ENCODE measurements at places on chromosomes 6 and 20.

DNA sequence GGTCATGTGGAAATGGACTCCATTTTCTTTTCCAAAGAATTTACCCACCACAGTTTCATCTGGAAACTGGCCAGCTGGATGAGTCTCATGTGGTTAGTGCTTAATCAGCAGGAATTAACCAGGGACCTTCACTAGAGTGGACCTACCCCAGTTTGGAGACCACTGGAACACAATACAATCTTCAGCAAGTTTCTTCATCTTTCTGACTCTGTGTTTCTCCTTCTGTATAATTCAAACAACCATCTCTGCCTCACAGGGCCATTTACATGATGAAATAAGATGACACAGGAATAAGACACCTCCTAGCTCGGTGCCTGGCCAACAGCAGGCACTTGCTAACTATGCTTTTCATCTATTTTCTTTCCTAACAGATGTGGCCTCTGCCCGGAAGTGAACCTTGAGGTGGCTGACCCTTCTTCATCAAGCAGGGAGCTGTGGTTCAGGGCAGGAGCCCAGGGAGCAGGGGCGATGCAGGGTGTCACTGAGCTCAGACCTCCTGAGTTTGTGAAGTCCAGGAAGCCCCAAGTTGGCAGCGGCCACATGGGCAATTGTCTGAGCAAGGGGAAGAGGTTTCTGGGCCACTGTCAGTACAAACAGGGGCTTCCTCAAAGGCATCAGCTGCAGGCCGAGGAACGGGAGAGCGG, 98.8 kb downstream of the SOD2 start:
- no peak for DNase-seq

DNA sequence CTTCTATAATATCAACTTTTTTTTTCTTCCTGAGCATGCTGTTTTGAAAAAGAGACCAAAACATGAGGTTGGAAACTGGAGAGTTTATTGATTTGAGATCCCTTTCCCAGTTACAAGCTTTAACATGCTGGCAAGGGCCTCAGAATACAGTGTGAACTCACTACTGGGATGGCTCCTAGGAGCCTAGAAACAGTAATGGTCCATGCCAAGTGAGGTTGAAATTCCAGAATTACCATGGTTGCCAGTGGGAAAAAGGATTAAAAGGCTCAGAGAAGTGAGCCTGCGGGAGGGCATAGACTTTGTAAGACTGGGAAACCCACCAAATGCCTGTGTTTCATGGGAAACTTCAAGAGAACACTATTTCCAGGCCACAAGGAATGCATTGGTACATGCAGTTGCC, 28.9 kb upstream of the SLC22A3 start:
- no peak for DNase-seq

GRCh38 chr6:166554316-166554715, 32.2 kb downstream of the RAMACL start:
- no peak for DNase-seq

DNA sequence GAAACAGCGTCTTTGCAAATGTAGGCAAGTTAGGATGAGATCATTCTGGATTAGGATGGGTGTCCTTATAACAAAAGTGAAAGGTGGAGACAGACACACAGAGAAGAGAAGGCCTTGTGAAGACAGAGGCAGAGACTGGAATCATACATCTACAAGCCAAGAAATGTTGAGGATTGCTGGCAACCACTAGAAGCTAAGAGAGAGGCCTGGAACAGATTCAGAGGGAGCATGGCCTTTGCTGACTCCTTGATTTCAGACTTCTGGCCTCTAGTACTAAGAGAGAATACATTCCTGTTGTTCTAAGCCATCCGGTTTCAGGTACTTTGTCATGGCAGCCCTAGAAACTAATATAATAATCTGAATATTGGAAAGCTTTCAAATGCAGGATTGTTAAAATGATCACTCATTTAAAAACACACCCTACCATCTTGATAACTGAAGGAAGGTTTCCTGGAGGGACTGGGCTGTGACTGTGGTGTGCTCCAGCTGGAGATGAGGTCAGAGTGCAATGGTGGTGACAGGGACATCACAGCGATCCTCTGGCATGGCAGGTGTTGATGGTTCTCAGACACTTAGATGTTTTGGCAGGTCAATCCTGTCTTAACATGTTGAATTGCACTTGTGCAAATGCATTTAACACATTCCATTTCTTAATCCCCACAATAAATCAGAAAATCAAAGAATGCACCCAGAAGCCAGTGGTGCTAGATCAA, 25.1 kb downstream of the CD83 start:
- DNase-seq, result no peak

DNA sequence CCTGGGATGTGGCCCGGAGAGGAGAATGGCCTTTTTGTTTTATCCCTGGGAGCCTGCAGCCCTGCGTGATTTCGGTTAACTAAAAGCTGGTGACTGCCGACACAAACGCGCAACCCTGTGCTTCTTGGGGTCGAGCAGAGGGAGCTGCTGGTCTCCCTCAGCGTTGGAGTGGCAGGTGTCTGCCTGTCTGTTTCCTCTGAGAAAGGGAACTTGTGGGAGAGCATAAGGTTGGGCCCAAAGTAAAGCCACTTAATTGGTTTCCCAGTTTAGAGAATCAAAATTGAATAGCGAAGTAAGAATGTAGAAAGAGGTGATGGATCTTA, 500 bp downstream of the LTV1 start:
- peak; percentile 24 for DNase-seq

- no peak for DNase-seq
Measured at GRCh38 chr6:170063851-170064602, 226.9 kb downstream of the DLL1 start.

Data from NCI-H345 (cell line).